CD8-positive, alpha-beta memory T cell (primary cell): ENCODE measurements at places on chromosomes 16 and 17. TPM values are rescaled to one million over a fixed set of nuclear protein-coding genes. Genes with fewer than 3 reads are reported as not detected.

Gene IL17C
- 0.22 TPM for total RNA-seq

Gene GPS2
- total RNA-seq = 85.2 TPM

Gene GLP2R
- not detected for total RNA-seq

Gene SLC2A4
- 0.18 TPM for total RNA-seq

- no peak for DNase-seq
Measured at GRCh38 chr16:79902351-79902750, 301.8 kb upstream of the MAF start.

- no peak for DNase-seq
Measured at GRCh38 chr16:31456988-31457360, 2.3 kb upstream of the ARMC5 start.

DNA sequence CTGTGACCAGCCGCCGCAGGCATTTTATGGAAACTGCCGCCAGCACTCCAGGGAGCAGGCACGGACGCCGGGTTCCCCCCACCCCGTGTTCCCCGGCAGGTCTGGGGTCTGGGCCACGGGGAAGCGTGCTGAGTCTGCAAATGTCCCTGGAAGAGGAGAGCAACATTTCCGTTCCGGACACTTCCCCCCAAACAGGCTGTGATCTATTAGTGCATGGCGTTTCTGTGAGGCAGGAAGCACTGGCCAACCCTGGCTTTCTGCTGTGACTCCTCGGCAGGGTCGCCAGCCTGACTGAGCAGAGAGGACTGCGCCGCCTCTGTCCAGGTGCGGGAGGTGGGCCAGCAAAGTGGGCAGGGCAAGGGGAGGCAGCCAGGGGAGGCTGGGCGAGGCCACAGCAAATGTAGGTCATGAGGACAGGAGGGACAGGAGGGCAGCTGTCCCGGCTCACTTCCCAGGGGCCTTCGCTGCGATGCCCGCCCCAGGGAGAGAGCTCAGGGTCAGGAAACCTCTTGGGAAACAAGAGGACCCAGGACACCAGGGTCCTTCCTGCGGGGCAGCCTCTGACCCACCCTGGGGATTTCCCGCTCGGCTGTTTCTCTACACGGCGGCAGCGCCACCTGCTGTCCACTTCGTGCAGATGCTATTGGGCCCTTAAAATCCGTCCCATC is 9.5 kb downstream of the FOXF1 start:
- peak; percentile 47 for DNase-seq

- DNase-seq = no peak
Measured at GRCh38 chr17:57506774-57507127, 238.3 kb downstream of the CCDC182 start.

GRCh38 chr16:20430948-20431347 is 20.4 kb upstream of the ACSM2A start:
- no peak for DNase-seq
